ENCODE measurements at places on chromosomes 6 and 20.

GRCh38 chr6:118804091-118804490, 89.9 kb upstream of the ASF1A start:
- no peak for DNase-seq

DNA sequence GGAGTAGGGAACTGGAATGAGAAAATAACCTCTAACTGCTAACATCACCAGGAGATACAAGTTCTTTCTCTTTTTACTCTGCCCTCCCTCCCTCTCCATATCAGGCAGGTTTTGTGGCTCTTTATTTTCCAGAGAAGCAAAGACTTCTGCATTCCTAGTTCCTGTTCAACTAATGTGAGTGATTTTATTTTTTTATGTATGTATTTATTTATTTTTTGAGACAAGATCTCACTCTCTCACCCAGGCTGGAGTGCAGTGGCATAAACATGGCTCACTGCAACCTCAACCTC, 6.0 kb upstream of the IER3 start:
- DNase-seq, result no peak

GRCh38 chr6:120279466-120280167, 930.1 kb upstream of the MAN1A1 start:
- no peak for DNase-seq

DNA sequence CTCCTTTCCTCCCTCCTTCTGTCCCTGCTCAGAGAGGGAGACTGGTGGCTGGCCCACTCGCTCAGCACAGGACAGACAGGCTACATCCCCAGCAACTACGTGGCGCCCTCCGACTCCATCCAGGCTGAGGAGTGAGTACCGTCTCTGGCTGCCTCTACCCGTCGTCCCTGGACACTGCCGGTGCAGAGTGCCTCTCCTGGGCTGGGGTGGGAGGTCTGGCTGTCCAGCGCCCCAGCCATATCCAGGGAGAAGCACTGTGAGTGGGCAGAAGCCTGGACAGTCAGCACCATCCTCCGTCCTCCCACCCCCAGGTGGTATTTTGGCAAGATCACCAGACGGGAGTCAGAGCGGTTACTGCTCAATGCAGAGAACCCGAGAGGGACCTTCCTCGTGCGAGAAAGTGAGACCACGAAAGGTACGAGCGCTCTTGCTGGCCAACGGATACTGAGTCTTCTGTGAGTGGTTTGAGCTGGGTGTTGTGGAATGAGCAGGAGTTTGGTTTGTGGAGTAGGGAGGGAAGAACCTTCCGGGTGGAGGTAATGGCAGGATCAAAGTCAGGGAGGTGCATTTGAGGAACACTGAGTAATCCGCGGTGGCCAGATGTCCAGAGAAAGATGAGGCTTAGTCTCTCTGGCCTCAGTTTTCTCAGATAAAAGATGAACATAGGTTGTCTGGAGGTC, 48.1 kb downstream of the SRC start:
- DNase-seq, result no peak

GRCh38 chr6:102066301-102066700, 672.8 kb downstream of the GRIK2 start:
- DNase-seq, result no peak

GRCh38 chr20:19598117-19598850, 159.8 kb upstream of the RIN2 start:
- no peak for DNase-seq

DNA sequence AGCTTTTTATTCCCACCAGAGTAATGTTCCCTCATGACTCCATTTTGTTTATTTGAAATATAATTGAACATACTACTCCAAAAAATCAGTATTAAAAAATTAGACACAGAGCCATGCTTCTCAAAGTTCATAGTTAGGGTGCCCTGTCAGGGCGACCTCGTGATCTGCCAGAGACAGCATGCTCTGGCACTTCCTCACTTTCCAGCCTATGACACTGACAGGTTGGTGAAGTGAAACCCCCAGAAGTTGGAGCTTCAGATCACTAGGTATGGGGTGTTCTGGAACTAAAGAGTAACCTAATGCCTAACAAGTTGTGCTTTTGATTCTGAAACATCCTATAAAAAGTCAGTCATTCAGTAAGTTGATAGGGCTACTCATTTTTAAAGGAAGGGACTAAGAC, 93.0 kb downstream of the TBC1D7 start:
- DNase-seq, result no peak

- DNase-seq, result no peak
Observed at GRCh38 chr6:150641398-150642139, 41.9 kb downstream of the PLEKHG1 start.

DNA sequence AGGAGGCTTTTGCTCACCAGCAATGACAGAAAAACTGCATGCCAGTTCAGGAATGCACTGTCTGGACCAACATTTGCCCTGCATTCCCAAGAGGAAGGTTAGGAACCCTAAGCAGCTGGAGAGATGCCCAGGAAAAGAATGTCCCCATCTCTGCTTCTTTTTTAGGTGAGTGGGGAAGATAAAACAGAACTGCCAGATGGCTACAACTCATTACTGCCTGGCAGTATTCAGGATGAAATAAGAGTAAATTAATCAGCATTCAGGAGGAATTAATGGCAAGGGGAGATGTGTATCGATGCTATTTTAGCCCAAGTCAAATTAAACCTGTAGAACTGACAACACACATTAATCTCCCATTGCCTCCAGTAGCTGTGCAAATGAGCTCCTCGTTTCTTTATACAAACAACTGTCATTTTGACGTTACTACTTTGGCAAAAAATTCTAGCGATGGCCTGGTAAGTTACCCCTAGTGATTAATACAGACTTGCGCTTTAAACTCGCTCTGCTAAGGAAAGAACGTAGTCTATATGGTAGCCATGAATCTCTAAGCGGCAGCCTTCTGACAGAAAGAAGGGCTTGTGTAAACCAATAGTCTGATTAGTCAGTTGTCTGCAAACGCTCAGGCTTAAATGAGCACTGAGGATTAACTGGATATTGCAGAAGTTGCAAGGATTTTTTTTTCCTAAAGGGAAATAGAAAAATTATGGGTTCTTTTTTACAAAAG, 16.7 kb upstream of the SMLR1 start:
- DNase-seq, result no peak

DNA sequence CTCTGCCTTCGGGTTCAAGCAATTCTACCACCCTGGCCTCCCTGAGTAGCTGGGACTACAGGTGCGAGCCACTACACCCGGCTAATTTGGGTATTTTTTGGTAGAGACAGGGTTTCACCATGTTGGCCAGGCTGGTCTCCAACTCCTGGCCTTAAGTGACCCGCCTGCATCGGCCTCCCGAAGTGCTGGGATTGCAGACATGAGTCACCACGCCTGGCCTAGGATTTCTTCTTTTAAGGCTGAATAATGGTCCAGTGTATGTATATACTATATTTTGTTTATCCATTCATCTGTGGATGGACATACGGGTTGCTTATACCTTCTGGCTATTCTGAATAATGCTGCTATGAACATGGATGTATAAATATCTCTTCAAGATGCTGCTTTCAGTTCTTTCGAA, 17.1 kb downstream of the RIOK1 start:
- DNase-seq, result no peak

DNA sequence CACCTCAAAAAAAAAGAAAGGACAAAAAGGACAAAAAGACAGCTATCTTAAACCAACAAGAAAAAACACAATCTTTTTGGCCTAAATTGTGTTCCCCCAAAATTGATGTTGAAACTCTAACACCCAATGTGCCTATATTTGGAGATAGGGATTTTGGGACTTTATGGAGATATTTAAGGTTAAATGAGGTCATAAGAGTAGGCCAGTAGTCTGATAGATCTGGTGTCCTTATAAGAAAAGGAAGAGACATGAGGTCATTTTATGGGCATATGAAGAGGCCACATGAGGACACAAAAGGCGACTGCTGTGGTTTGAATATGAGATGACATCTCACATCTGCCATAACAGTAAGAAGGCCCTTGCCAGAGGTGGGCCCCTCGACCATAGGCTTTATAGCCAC, 49.5 kb downstream of the TRIM38 start:
- DNase-seq, result no peak

- no peak for DNase-seq
Observed at GRCh38 chr6:27863962-27864905, 48.0 kb downstream of the OR2B2 start.

DNA sequence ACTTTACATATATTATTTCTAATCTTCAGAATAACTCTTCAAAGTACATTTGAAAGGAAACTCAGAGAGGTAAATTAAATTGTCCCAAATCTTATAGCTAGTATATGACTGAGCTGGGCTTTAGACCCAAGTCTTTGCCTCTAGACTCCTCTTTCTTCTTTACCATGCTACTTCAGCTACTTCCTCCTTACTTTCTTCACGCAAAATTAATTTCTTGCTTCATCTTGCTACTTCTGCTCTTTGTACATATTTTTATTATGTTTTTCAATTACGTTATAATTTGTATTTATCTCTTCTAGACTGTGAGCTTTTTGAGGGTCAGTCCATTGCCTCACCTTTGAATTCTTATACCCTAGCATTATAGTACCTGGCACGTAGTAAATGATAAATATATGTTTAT, 5.3 kb downstream of the TMEM170B start:
- DNase-seq, result no peak

DNA sequence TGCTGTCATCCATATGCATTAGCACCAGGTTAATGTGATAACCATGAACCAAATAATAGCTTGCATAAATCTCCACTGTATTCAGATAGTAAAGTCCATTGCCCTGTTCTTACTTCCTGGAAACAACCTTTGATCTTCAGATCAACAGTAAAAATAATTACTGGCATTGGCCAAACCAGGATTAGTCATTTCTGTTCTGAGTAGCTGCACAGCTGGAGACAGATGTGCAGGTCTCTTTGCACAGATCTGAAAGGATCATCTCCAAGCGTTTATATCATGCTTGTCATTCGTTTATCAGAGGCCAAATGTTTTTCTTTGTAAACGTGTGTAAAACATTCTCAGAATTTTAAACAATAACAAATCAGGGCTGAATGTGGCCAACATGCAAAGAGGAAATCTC, 134.4 kb upstream of the HMGCLL1 start:
- no peak for DNase-seq

GRCh38 chr6:165110860-165111259, 198.5 kb downstream of the C6orf118 start:
- no peak for DNase-seq

DNA sequence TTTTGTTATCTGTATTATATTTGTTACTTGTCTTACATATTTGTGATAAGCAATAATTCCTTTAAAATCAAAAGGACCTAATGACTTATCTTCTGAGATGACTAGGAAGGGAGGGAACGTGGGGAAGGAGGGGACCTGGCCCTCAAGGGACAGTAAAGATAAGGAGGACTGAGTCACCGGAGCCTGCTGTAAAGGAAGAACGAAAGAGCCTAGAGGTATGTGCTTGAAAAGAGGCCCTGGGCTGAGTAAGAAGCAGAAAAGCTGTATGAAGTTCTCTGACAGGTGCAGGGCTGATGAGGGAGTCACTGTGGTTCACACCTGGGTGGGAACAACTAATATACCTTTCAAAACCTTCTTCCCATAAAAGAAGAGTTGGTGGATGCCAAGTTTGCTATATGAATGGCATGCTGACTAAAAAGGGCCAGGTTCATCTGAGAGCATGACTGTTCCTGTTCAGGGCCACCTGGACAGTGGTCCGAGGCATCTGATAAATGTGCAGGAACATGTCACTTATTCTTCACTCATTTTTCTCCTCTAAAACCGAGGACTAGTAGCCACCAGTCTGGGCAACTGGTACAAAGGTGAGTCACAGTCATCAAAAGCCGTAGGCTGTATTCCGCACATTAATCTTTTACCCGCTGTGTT, 111.3 kb downstream of the TNFAIP3 start:
- DNase-seq, result no peak

GRCh38 chr6:44074439-44074812, 52.8 kb downstream of the MRPL14 start:
- no peak for DNase-seq

DNA sequence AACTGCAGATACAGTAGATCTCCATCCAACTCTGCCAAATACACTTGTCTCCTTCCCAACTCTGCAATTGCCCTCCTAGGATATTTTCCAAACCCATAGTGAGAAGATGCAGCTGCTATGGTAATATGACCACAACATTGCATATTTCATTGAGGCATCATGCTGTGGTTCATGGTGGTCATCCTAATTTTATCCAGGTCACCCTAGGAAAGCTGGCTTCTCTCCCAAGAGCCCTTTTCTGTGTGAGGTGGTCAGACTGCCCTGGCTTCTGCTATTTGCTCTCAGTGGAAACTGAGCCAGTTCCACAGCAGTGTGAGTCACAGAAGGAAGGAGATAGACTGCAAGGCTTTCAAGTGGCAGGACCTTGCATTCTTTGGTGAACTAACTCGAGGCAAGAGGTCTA, 5.5 kb downstream of the OGFRL1 start:
- no peak for DNase-seq

- no peak for DNase-seq
Observed at GRCh38 chr6:16324606-16325225, 86.3 kb downstream of the GMPR start.

DNA sequence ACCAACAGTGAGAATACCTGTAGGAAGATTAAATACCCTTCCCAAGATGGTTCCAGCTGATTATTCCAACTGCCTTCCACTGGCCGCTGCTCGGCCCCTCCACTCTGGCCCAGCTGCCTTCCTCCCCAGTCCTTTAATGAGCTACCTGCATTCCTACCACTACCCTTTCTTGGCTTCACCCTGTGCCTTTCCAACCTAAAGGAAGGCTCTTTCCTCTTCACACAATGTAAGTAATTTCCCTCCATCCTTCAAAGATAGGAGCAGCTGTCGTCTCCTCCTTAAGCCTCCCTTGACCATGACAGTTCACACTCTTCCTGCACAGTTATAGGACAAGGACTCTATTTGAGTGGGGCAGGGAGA, 16.2 kb upstream of the SNX9 start:
- DNase-seq, result no peak

- DNase-seq, result no peak
Observed at GRCh38 chr6:166579237-166579850, 7.1 kb downstream of the RAMACL start.

DNA sequence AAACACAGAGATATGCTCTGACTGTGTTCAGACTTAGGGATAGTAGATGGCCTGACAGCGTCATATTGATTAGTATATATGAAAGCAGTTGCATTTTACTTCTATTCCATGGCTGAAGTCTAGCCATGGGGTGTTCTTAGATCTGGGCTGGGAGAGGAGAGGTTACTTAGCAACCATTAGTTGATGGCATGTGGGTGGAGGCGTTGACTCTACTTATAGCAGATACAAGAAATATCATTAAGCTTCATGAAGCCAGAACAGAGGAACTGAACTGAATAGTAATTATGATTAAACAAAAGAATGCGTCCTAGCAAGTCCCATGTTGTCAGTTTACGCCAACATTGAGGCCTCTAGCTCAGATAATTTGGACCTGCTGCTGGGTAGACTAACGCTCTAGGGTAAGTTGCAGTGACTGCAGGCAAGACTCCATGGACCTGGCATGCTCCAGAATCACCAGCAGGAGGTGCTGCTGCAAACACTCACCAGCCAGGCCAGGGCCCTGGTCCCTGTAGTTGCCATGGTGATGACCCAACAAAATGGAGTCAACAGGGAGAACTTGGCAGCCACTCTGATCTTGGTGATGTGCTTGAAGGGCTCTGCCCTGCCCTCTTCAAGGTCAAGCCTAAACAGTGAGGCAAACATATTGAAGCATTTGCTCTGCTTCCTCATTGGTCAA, 477.3 kb downstream of the PREX1 start:
- no peak for DNase-seq

- no peak for DNase-seq
Observed at GRCh38 chr6:157756708-157757429, 66.2 kb upstream of the SNX9 start.

GRCh38 chr20:42267793-42268384, 649.7 kb upstream of the CHD6 start:
- DNase-seq, result no peak

- no peak for DNase-seq
Observed at GRCh38 chr6:32432050-32432450, 7.6 kb upstream of the HLA-DRA start.

Data from cortex of kidney (tissue), 1 donor.